Left renal pelvis (tissue), 4 donors: ENCODE measurements at places on chromosomes 16 and 17. TPM values are rescaled to one million over a fixed set of nuclear protein-coding genes. Genes with fewer than 3 reads are reported as not detected.

DNA sequence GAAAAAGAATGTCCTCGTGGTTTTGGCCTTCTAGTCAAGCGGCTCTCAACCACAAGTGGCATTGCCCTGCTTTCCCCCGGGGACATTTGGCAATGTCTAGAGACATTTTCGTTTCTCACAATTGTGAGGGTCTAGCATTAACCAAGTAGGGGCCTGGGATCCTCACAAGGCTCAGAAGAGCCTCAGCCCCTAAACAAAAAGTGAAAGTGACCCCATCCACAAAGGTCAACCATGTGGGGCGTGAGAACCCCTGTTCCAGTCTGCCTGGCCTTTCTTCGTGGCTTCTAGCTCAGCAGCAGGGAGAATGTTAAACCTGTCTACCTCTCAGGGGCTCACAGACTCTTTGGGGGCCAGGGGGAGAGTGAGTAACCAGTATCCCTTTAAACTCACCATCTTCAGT lies 4.8 kb upstream of the RPL38 start:
- DNase-seq = no peak

DNA sequence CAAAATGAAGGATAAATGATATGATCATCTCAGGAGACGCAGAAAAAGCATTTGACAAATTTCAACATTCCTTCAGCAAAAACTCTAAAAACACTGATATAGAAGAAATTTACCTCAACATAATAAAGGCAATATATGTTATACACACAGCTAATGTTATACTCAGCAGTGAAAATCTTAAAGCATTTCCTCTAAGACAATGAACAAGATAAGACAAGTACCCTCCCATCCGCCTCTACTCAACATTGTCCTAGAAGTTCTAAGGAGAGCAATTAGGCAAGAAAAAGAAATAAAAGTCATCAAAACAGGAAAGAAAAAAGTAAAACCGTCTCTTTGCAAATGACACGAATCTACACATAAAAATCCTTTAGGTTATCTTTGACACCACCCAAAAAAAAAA lies 1432.8 kb downstream of the CDH11 start:
- DNase-seq = no peak

GRCh38 chr17:68302066-68302564 lies 10.8 kb downstream of the ARSG start:
- DNase-seq = no peak

DNA sequence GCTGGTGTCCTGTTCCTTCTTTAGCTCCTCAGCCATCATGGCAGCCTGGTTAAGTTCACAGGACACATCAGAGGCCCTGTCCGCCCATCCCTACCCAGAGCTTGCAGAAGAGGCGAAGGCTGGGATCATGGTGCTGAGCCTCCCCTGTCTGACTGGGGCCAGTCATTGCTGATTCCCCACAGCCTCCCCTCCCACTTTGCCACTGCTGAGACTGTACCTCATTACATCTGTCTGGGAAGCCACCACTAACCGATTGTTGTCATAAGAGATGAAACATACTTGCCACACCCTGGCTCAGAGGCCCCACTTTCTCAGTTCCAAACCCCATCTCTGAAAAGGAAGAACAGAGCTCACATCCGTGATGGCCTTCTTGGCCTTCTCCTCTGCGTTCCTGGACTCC lies 66.2 kb downstream of the MYH13 start:
- no peak for DNase-seq

GRCh38 chr16:82936941-82937551 lies 310.3 kb downstream of the CDH13 start:
- no peak for DNase-seq

GRCh38 chr16:73707863-73708262 lies 588.8 kb upstream of the PSMD7 start:
- no peak for DNase-seq

- no peak for DNase-seq
Measured at GRCh38 chr17:58686980-58687379, 4.9 kb downstream of the TEX14 start.

DNA sequence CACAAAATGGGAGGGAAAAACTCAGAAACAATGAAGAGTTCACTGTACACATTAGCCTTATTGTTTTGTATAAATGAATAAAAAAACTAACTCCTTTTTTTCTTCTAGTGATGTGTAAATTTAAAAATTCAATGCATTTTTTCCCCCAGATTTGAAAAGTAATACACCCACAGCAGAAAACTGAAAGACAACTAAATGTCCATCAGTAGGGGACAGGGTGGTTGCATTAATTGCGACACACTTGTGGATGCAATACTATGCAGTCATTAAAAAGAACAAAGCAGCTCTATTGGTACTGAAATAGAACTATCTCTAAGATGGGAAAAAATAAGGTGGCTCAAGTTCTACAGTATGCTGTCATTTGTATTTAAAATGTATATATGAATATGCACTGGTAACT lies 13.7 kb upstream of the WIPI1 start:
- DNase-seq = no peak

GRCh38 chr17:37182786-37183465 lies 192.9 kb upstream of the C17orf78 start:
- no peak for DNase-seq

GRCh38 chr16:67910158-67910557 lies 17.1 kb downstream of the PSKH1 start:
- DNase-seq = no peak

- no peak for DNase-seq
Measured at GRCh38 chr16:66289986-66290385, 76.5 kb upstream of the CDH5 start.

GRCh38 chr17:54339731-54340130 lies 517.0 kb downstream of the KIF2B start:
- DNase-seq = no peak

DNA sequence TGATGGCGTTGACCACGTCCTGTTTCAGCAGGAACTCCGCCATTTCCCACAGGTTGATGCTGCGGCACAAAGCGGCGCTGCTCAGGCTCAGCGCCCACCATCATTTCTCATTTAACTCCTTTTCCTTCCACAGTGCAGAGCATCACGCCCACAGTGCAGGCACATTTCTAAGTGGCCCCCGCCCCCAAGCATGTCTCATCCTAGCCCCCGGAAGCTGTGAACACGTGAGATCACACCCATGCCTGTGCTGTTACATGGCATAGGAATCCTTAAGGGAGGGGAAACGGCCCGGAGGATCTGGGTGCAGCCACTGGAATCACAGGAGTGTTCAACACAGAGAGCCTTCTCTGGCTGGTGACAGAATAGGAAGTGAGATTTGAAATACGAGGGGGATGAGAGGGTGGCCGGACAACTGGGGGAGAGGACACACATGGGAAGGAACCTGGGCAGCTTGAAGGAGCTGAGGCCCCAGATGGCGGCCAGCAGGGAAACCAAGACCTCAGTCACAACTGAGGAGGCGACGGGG lies 4.7 kb downstream of the NAGPA start:
- no peak for DNase-seq

GRCh38 chr16:61829631-61830030 lies 206.6 kb downstream of the CDH8 start:
- no peak for DNase-seq

DNA sequence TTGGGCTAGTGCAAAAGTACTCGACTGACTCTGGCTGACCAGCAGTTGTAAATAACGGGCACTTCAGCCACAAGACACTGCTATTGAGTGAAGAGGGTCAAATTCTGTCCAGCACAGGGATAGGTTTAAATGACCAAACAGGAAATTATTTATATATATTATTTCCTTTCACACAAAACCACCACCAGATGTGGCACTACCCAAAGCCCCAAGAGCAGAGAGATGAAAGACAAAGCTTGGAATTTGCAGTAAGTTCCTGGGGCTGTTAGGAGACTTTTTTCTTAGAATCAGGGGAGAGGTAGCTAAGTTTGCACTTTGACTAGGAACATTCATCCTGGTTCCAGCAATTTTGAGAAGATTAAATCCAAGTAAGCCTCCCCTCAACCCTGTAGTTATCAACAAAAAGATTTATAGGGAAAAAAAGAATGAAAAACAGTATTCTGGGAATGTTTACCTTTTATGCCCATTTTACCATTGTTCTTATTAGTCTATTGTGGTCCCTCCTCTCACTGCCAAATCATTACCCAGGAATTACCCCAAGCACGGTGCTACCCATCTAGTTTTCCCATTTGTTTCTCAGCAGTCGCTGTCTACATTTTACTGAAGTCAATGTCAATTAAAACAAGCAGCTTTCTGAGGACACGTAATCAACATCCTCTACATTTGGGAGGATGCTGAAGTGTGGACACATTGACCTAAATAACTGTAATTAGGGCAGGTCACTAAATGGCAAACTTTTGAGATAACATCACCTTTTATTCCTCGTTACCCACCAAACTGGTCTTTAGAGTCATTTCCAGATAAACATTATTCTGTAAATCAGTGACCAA lies 43.5 kb downstream of the GRB7 start:
- no peak for DNase-seq

The DUS1L gene
- polyA plus RNA-seq = 66.4 TPM

The TEX14 gene
- 1.0 TPM for polyA plus RNA-seq

The TEX19 gene
- polyA plus RNA-seq = not detected

The KRTAP9-8 gene
- polyA plus RNA-seq = not detected

The CA7 gene
- 0.53 TPM for polyA plus RNA-seq

The ASGR1 gene
- 3.9 TPM for polyA plus RNA-seq

The CD300H gene
- polyA plus RNA-seq = 0.34 TPM

The WFDC1 gene
- polyA plus RNA-seq = 3.2 TPM
